ENCODE measurements at places on chromosomes 2 and 18.

GRCh38 chr2:172461591-172462372 is 34.4 kb downstream of the ITGA6 start:
- no peak for DNase-seq

DNA sequence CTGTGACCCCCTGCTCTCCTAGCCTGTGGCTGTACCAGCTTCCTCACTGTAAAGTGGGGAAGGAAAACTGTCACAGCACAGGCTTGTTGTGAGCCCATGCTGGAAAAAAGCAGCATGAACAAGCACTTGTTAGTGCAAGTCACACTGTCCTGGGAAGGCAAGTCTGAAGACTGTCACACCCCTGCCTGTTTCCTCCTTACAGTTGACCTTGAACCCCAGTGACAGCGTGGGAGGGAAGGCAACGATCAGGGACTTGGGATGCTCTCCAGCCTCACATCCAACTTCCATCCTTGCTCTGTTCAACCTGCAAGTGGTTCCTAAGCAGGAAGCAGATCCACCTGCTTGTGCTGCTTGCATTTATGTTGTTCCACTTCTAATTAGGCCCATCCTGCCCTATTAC is 311.3 kb upstream of the KLHL29 start:
- no peak for DNase-seq

DNA sequence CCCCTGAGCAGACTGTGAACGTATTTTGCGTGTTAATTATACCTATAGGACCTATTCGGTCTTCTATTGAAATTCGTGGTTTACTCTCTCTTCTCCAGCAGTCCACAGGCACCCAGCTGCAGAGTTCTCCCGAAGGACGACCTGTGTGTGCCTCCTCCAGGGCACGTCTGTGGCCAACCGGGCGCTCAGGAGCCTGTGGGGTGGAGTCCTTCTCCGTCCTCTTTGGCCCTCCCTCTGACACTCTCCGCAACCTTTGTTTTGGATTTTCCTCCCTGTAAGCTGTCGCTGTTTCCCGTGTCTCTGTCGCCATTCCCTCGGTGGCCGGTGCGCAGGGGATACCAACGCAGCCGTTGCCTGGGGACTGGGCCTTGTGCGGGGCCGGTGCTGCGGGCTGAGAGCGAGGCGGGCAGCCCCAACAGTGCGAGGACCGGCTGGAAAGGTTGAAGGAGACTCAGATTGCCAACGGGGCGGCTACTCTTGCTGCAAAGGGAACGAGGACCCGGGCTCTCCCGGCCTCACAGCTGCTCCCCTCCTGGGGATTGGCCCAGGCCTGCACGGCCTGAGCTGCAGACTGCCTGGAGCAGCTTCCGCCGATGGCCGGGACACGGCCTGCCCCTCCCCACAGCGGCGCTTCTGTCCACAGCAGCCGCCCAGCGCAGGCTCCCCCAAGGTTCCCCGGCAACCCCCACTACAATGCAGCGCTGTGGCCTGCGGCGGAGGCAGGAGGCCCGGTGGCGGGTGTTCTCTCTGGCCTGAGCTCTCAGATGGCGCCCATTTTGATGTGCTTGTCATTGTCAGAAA is 221.0 kb downstream of the MTX2 start:
- no peak for DNase-seq

- DNase-seq: no peak
Observed at GRCh38 chr18:56307354-56308170, 330.8 kb downstream of the TXNL1 start.

DNA sequence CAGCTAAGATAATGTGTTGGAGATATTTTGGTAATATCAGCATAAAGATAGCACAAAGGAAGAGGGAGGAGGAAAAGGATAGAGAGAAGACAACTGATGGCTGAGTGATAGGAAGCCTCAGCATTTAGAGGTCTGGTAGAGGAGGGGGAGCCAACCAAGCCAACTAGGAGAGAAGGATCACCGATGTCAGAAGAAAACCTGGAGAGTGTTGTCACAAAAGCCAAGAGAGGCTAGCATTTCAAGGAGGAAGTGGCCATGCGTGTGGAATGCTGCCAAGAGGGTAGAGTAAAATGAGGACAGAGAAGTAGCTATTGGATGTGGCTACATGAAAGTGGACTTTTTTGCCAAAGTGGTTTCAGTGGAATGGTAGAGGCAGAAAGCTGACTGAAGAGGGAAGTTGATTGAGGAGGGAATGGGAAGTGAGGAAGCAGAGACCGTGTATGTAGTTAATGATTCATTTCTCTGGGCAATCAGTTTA is 34.3 kb downstream of the LCLAT1 start:
- no peak for DNase-seq

- DNase-seq: no peak
Observed at GRCh38 chr2:170743530-170744239, 26.5 kb upstream of the ERICH2 start.

DNA sequence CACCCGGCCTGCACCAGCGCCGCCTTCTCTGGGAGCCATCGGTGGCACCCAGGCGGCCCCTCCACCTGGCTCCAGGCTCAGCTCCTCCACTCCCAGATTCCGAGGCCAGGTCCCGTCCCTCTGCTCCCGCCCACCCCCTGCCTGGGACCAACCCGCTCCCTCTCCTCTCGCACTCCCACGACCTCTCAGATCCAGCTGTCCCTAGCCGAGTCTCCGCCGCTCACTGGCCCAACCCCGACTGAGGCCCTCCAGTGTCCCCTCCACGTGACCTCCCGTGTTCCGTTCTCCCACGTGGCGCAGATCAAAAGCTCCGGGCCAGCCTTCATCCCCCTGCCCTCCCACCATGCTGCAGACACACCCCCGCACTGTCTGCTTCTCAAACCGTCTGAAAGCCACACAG is 14.4 kb upstream of the SALL3 start:
- no peak for DNase-seq

DNA sequence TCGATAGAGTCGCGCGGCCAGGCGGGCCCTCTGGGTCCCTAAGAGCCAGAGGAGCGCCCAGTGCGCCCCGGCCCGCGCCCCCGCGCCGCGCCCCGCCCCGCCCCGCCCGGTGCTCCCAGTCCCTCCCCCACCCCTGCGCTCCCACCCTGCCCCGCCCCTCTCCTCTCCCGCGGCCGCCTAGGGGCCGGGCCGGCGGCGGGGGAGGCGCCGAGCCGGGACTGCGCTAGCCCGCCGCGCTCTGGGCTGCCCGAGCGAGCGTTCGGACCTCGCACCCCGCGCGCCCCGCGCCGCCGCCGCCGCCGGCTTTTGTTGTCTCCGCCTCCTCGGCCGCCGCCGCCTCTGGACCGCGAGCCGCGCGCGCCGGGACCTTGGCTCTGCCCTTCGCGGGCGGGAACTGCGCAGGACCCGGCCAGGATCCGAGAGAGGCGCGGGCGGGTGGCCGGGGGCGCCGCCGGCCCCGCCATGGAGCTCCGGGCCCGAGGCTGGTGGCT is at the start of gene GPC1:
TSS of gene GPC1 (plus strand) at position 207 of the 491 bp plus-strand sequence. CDS start at position 463, 256 bp downstream.
- no peak for DNase-seq

- DNase-seq: no peak
Observed at GRCh38 chr2:174612970-174613369, 15.4 kb upstream of the WIPF1 start.

DNA sequence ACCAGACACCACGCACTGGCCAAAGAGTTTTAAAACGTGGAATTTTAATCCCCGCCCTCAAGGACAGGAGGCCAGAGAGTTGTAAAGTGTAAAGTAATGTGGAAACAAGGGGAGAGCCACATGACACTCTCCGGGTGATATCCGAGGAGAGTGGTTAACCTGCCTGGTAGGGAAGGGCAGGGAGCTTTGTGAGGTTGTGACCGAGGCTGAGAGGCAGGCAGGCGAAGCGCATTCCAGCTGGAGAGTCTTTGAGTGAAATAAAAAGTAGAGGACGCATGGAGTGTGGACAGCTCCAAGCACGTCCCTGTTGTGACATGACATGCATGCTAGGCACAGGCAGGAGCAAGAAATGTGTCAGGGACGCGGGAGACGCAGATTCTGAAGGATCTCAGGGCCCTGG is 539.5 kb downstream of the RNF144A start:
- no peak for DNase-seq

- no peak for DNase-seq
Observed at GRCh38 chr2:39728941-39729351, 50.1 kb downstream of the THUMPD2 start.

- no peak for DNase-seq
Observed at GRCh38 chr2:178479758-178480226, 465 bp upstream of the PLEKHA3 start.

DNA sequence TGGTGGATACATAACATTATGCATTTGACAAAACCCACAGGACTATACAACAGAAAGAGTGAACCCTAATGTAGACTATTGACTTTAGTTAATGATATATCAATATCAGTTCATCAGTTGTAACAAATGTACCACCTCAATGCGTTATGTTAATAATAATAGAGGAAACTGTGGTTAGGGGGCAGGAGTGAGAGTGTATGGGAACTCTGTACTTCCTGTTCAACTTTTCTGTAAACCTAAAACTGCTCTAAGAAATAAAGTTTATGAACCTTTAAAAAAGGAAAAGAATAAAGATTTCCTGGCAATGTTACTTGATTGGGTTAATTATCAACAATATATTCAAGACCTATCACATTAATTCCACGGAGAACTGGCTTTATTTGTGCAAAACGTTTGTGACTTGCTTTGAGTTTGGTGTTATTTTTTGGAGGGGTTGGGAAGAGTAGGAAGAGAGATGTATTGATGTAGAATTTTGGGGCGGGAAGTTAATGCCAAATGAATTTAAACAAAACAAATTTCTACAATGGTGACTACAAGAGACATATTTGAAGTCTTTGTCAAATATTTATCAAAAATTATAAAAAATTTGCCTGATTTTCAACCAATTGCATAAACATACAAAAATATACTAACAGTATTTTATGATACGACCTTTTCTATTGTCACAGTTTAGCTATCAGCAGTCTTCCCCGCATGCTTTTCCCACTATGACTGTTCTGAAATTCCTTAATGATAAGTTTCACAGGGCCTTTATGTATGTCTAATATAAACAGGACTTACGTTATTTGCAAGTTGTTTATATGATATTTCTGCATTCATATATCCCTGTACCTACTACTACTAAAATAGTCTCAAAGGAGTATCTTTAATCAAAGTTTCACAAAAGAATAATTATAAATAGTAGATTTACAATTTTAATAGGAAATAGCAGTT is 2.1 kb upstream of the RTN4 start:
- no peak for DNase-seq

DNA sequence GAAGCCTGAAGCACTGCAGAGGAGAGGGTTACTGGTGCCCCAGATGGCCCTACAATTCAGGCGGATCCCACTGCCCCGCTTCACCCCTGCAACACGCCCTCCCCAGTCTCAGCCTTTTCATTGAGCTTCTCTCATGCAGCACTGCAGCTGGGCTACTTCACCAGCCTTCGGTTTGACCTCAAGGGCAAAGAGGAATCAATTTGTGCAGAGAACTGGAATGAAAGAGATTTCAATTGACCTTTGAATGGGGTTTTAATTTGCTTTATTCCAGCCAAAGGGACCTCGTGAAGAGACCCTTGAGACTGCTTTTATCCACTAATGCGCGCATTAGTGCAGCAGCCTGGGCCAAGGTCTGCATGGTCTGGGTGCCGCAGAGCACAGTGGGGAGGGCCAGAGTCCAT is 8.8 kb upstream of the POMC start:
- no peak for DNase-seq

DNA sequence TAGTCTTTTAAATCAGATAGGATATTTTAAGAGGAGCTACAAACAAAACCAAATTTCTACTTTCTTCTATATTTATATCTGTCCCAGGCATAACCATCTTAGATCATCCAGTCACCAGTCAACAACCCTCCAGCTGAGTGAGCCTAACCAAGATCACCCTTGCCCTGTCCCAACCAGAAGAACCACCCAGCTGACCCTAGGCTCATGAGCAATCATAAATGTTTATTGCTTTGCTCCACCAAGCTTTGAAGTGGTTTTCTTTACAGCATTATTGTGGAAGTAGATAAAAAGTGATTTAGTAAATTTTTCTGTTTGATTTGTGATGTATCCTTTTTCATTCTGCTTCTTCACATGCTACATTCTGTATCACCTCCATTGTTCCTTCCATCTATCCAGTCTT is 167.2 kb upstream of the PIEZO2 start:
- no peak for DNase-seq

DNA sequence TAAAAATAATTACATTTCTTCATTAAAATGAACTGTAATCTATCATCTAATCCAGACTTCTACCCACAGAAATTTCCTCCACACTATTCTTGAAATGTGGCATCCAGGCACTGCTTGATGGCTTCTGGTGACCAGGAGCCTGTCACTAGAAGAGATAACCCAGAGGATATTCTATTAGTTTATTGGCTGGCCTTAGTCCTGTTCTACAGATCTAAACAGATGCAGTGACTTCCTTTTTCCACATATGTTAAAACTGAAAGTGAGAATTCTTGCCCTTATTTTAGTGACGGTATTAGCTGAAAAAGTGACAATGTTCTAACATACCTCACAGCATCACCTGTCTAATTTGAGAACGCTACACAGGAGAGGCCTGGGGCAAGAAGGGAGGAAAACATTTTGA is 775.4 kb downstream of the TSN start:
- no peak for DNase-seq

GRCh38 chr2:202060218-202060617 is 12.8 kb upstream of the KIAA2012 start:
- DNase-seq: no peak

DNA sequence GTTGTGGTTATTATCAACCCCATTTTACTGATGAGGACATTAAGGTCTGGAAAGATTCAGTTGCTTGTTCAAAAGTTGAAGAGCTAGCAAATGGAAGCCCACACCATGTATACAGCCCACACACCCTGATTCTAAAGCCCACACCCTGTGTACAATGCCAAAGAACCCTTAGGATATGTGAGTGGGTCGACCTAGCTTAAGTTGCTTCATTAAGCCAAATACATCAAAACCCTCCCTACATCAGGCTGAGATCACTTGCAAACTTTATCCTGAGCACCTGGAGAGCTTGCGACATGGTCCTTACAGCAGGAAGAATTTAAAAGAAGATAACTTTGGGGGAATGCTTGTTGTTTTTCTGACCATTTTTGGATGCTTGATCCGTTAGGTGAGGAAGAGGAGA is 435 bp upstream of the ARHGAP25 start:
- no peak for DNase-seq

DNA sequence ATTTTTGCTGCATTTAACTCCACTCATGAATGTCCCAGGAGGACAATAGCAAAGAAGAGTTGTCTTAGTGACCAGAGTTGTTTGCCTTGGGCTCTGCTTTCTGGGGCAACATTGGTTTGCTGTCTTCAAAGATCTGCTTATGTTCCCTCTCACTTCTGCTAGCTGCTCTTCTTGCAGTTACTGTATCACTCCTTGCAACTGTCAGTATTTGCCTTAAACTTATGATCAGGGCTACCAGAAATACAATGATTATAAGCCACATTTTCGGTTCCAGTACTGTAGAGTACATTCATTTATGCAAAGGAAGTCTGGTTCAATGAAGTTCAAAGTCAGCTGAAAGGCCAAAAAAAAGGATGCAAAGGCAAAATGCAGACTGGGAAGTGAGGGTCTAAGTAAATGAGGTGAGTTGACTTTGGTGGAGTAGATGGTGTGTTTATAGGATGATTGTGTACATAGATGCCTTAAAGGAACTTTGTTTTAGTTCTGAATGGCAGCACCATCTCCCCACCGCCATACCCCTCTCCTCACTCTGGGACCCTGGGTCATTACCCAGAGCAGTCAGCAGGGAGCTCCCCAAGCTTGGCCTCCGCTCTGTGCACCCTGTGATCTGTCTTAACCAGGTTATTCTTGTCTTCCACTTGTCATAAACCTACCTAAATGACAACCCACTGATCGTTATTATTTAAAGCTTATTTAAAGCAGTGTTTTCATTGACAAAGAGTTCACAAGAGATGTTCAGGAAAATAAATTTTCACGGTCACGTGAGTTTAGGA is 236.0 kb downstream of the DOK6 start:
- no peak for DNase-seq

Measured in esophagus squamous epithelium (tissue), 5 donors.